ENCODE measurements at places on chromosomes 2 and 18. TPM values are rescaled to one million over a fixed set of nuclear protein-coding genes. Genes with fewer than 3 reads are reported as not detected.

DNA sequence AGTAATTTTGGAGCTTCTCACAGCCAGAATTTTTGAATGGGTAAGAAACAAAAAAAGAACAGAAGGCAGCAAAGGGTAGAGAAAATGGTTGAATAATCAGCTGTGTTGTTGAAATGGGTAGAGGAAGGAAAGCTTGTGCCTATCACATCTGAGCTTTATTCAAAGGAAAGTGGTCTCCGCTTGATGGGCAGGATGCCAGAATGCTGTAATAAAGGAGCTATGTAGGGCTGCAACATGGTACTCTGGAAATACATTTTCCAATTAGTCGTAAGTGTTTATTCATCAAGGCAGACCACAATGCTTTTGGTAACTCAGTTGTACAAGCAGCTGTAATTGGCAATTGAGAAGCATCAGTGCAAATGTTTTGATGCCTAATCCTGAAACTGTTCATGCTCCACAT lies 196.9 kb downstream of the ICOS start:
- no peak for DNase-seq

- DNase-seq, result no peak
These were observed 23.5 kb downstream of the RPL31 start for GRCh38 chr2:101025561-101025960.

GRCh38 chr2:190023860-190024259 lies 38.7 kb downstream of the MSTN start:
- DNase-seq, result peak; percentile 31

- DNase-seq, result no peak
These were observed 1673.5 kb upstream of the CELF4 start for GRCh38 chr18:39238981-39239660.

GRCh38 chr2:29012211-29012681 lies 31.1 kb downstream of the TOGARAM2 start:
- no peak for DNase-seq

DNA sequence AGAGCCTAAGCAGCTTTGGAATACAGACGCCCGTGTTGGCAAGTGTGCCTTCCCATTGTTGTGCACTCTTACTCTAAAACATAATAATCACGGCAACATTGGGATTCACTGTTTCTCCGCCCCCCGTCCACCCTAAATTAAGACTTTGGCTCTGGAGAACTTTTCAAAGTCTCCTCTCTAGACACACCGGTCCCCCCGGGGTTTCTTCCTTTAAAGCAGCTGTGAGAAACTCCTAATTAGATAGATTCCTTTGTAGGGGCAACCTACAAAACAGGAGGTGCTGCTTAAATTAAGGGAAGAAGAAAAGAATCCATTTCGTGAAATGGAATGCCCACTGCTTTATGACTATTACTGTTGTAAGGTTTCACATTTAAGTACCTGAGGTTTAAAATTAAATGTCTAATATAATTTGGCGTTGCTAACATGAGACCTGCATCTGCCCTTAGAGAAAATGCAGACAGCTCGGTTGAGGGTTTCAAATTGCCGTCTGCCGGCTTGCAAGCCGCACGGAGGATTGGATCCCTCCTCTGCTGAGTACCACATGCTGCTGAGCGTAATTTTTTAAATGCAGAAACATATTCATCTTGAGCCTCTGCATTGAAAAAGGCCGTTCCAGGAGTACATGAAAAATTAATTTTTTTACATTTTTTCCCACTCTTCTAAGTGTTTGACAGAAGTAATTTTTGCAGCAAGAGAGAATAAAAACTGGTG lies 233.3 kb downstream of the GBX2 start:
- no peak for DNase-seq

GRCh38 chr2:235643680-235644511 lies 150.1 kb downstream of the AGAP1 start:
- DNase-seq, result no peak

DNA sequence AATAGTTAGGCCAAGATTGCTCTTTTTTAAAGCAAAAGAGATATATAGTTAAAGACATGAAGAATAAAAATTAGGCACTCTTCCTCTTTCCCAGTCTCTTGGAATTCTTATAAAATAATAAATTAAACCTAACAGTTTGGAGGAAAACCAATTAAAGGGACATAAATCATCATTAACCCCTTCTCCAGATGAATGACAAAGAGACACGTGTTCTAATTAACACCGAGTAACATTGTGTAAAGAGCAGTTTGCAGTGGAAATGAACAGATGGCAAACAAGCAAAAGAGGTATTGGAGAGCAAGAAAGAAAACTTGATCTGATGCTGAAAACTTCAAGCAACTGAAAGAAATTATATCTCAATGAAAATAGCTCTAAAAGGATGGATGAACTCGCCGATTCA lies 48.4 kb downstream of the BCL2 start:
- no peak for DNase-seq

DNA sequence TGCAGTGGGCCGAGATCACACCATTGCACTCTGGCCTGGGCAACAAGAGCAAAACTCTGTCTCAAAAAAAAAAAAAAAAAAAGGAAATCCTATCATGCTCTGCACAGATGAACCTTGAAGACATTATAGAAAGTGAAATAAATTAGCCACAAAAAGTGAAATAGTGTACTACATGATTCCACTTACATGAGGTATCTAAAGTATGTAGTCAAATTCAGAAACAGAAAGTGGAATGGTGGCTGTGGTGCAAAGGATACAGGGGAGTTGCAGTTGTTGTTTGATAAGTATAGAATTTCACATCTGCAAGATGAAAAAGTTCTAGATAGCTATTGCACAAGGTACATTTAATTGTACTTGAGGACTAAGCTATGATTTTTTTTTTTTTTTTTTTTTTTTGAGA lies 5.2 kb downstream of the ZRANB3 start:
- DNase-seq, result no peak

DNA sequence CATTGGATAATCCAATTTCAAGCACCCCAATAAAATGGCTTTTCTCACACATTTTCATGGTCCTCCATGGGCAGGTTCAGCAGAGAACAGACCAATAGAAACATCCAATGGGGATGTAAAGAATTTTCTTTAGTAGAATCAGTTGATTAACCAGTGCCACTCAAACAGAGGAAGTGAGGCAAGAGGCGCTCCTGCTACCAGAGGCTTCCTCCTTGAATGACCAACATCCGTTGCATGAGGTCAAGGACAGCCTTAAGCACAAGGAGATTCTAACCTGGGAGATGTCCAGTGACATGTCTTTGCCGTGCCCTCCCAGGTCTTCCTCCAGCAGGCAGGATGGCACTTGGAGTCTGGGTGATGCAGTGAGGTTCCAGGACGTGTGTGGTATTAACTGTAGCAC lies 146.6 kb downstream of the PIEZO2 start:
- DNase-seq, result no peak

- DNase-seq, result peak; percentile 69
These were observed 37.5 kb downstream of the CMPK2 start for GRCh38 chr2:6828299-6828584.

DNA sequence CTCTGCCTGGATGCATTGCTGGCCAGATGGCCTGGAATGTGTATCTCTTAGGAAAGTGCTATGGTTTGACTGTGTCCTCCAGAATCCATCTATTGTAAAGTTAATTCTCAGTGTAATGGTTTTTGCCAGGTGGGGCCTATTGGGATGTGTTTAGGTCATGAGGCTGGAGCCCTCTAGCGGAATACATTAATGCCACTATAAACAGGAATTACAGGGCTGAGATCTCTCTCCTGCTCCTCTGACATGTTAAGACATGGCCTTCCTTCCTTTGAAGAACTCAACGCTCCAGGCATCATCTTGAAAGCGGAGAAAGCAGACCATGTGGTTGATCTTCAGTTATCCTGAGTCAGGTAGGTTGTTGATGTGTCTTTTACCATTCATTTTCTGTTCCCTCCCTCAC lies 276.4 kb downstream of the RPIA start:
- no peak for DNase-seq

GRCh38 chr2:9832586-9832985 lies 10.7 kb upstream of the TAF1B start:
- DNase-seq, result no peak

GRCh38 chr18:692824-693223 lies 19.6 kb downstream of the ENOSF1 start:
- no peak for DNase-seq

DNA sequence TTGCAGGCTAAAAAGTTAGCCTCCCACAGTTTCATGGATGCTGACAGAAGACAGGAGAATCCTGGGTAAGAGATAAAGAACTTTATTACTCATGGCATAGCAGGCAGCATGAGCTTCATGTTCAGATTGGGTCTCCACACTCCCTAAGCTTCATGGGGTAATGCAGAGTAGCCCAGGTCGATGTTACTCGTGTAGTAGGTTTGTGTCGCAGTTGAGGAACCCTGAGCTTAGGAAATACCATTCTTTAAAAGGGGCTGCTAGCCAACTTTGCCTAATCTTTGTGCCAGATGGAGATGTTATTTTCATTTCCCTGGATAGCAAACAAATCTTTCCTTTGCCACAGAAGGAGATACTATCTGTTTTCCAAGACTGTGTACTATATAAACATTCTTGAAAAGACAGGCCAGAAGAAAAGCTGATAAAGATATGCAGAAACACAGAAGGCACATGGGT lies 117.6 kb downstream of the LTBP1 start:
- DNase-seq, result no peak

- no peak for DNase-seq
These were observed 489.1 kb upstream of the LRATD1 start for GRCh38 chr2:14143435-14143834.

DNA sequence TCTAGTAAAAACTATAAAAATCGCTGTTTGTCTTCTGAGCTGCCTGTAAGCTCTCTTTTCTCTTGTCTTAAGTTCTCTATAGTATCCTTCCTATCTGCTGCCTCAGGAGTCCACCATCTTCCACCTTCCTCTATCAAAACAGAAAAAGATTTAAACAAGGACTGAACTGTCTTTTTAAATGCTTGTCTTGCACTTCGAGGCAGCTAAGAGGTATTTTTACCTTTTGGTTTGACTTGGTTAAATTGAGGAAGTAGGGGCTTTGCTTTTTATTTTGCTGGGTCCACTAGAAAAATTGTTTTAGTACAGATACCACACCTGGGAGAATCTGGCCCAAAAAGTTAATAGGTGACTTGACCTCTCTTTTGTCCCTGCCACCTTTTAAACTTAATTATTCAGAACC lies 12.2 kb downstream of the SESTD1 start:
- no peak for DNase-seq

GRCh38 chr2:145849466-145849865 lies 1329.5 kb upstream of the ZEB2 start:
- DNase-seq, result no peak

DNA sequence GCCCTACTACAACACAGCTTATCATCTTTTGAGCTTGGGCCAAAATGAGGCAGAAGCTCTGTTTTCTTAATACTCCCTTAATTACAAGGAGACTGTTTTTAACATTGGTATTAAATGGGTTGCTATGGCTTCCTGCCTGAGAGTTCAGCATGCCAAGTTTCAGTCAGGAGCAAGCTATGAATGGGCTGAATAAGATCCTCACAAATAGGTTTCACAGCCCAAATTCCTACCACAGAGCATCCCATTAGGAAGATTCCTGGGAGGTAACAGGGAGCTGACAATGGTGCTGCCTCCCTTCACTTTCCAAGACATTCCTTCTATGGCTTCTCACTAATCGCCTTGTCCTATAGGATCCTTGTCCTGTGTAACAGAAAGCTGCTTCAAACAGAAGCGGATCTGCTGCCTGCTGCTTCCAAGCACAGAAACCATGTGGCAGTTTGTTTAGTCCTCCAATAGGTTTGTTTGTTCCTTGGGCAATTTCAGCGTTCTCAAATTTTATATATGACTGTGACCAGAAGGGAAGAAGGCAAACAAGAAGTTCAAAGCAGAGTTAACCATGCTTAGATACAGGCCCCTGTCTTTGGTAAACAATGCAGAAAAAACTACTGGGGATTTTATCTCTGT lies 70.9 kb downstream of the NCKAP5 start:
- no peak for DNase-seq

DNA sequence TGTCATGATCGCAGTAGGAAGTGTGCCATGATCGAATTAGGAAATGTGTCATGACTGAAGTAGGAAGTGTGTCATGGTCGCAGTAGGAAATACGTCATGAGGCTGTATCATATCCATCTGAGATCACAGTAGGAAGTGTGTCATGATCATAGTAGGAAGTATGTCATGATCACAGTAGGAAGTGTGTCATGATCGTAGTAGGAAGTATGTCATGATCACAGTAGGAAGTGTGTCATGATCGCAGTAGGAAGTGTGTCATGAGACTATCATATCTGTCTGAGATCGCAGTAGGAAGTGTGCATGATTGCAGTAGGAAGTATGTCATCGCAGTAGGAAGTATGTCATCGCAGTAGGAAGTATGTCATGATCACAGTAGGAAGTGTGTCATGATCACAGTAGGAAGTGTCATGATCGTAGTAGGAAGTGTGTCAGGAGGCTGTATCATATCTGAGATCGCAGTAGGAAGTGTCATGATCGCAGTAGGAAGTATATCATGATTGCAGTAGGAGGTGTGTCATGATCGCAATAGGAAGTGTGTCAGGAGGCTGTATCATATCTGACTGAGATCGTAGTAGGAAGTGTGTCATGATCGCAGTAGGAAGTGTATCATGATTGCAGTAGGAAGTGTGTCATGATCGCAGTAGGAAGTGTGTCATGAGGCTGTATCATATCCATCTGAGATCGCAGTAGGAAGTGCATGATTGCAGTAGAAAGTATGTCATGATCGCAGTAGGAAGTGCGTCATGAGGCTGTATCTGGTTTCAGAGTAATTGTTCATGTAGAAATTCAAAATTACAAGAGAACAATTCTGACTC lies 56.4 kb upstream of the NFATC1 start:
- DNase-seq, result no peak

DNA sequence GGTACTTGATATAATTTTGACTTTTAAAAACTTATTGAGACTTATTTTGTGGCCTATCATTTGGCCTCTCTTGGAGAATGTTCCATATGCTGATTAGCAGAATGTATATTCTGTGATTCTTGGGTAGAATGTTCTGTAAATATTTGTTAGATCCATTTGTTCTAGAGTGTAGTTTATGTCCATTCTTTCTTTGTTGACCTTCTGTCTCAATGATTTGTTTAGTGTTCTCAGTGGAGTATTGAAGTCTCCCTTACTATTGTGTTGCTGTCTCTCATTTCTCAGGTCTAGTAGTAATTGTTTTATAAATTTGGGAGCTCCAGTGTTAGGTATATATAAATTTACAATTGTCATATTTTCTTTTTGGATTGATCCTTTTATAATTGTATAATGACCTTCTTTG lies 349.6 kb upstream of the CWC22 start:
- DNase-seq, result no peak

DNA sequence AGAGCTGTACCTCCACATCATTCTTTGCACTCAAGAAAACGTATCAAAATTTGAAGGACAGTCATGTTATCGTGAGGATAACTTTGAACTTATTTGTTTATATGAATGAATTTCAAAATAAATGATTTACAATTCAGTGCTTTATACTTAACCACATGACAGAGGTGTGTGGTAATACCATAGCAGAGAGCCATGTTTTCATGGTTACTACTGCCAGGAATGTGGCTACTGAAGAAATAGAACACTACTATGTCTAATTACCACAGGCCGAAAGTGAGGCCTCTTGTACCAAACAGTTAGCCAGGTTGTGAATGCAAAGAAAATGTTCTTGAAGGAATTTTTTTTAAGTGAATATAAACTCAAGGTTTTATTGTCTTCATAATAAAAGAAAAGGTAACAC lies 49.2 kb downstream of the AAK1 start:
- DNase-seq, result no peak

ABCA12 gene
- total RNA-seq, result 0.12 TPM

SIX2 gene
- 1.8 TPM for total RNA-seq

AGXT gene
- total RNA-seq, result not detected

GREB1 gene
- total RNA-seq, result 0.64 TPM

CDCA7 gene
- total RNA-seq, result 6.3 TPM

ANKRD29 gene
- total RNA-seq, result 0.58 TPM

Measured in glomerular endothelial cell (primary cell).